GM12865 (cell line): ENCODE measurements at places on chromosomes 2 and 18.

- no peak for DNase-seq
These were observed 82.8 kb upstream of the DTNA start for GRCh38 chr18:34627137-34627920.

- DNase-seq: no peak
These were observed 105.1 kb downstream of the DYSF start for GRCh38 chr2:71558300-71559051.

- no peak for DNase-seq
These were observed 110.7 kb downstream of the NFATC1 start for GRCh38 chr18:79506191-79507075.

DNA sequence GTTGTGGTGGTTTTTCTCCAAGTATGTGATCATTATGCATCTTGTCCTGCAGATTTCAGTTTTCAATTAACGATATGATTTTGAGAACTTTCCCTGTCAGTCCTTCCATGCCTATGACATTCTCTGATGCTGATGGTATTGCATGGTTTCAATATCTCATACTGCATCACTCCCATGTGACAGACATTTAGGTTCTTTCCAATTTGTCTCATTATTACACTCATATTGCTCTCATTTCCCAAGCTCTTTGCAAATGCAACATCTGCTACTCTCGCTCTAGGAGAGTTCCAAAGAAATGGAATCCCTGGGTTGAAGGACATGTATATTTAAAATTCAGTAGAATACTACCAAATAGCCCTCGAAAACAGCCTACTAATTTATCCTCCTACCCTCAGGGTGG is 125.5 kb downstream of the MARCHF4 start:
- DNase-seq: no peak

DNA sequence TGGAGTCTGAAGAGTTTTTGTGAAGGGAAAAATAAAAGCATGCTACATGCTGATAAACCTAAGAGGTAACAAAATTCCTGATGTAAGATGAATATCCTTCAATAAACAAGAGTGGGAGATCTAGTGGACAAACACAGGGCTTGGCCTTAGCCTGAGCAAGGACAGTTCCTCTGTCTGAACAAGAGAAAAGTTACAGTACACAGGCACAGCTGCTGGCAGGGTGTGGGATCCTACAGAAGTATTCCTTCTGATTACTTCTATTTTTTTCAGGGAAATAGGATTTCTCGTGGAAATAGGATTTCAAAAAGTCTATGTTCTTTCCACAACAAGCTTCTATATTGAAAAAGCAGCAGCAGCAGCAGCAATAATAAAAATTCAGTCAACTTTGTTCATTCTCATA is 54.1 kb downstream of the NBAS start:
- DNase-seq: no peak

DNA sequence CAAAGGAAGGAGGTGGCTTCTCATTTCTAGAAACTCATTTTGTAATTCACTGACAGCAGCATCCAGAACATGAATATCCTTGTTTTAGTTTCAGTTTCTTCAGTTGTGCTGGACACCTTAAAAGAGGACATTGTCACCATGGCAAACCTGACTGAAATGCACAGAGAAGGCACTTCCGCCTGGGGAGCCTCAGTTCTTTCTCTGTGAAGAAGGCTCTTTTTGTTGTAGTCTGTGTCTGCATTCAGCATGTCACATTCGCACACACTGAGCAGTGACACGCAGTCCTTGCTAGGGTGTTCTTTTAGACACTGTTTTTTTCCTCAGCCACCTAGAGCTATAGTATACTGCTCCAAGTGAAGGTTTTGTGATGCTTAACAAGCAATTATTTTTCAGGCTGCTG is 9.5 kb upstream of the RPRM start:
- no peak for DNase-seq

- DNase-seq: no peak
These were observed 378.0 kb downstream of the GRB14 start for GRCh38 chr2:164243315-164243714.

- DNase-seq: peak; percentile 7
These were observed 95.3 kb downstream of the EVA1A start for GRCh38 chr2:75465317-75465984.

- no peak for DNase-seq
These were observed 318.8 kb downstream of the CCDC85A start for GRCh38 chr2:56502616-56503015.

GRCh38 chr2:181126311-181126868 is 146.0 kb downstream of the UBE2E3 start:
- DNase-seq: no peak
